ENCODE measurements at places on chromosomes 13 and 19.

DNA sequence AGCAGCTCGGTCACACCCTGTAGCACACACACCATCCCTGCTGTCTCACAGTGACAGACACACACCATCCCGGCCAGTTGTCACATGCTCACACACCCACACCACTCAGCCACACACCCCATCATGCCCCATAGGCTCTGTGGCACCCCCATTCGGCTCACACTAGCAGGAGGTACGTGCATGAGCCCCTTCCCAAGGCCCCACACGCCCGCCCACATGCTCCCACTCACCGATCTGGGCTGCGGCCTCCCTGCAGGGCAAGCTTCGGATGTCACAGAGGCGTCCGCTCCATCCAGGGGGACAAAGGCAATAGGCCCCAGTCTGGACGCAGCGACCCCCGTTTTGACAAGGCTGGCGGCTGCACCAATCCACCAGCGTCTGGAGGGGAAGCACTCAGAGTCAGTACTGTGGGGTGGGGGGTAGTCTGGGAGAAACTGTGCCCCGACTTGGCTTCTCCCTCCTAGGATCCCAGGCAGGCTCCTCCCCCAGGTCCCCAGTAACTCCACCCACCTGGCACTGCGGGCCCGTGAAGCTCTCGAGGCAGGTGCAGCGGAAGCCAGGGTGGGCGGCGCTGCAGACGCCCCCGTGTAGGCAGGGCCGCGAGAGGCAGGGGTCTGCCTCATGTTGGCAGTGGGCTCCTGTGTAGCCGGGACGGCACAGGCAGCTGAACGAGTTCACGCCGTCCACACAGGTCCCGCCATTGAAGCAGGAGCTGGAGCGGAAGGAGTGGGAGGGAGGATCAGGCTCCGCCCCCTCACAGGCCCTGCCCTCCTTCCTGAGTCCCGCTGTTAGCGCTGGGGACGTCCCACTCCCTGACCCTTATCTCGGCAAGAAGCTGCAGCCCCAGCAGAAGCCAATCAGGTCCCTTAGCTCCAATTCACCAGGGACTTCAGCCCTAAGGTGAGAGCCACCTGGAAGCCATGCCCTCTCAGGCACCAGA is 20.1 kb downstream of the NOTCH3 start:
- DNase-seq = peak; percentile 65

GRCh38 chr19:5851302-5851701 is at the start of gene FUT3:
Gene FUT3 (minus strand): TSS chr19:5851449.
- DNase-seq = no peak

DNA sequence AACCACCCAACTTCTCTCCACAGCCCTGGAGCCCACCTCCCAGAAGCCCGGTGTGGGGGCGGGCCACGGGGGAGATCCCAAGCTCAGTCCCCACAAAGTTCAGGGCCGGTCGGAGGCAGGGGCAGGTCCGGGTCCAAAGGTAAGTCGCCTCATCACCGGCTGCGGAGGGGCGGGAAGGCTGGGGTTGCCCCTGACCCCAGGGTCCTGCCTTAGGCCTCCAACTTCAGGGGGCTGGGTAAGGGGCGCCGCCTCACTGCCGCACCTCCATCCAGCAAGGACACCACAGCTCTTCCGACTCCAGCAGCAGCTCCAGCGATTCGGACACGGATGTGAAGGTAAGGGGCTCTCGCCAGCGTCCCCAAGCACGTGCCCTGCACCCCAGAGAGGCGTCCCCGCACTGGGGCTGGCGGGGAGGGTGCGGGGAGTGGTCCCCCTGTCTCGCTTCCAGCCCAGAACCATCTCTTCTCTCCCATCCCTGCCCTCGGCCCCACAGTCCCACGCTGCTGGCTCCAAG is 358 bp downstream of the C19orf33 start:
- DNase-seq = no peak

- DNase-seq = no peak
Observed at GRCh38 chr13:39688699-39689405, 33.4 kb downstream of the COG6 start.

DNA sequence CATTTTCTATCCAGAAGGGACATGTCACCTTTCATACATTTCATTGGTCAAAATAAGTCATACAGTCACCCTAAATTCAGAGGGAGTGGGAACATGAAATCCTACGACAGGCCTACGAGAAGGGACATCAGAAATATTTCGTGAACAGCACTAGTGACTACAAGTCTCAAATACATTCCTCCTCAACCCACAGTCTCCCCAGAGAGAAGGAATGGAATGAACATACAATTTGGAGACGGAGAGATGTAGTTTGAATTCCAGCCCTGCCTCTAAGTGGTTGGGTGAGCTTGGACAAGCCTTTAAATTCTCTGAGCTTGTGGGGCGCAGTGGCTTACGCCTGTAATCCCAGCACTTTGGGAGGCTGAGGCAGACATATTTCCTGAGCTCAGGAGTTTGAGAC is 9.9 kb downstream of the SERTM1 start:
- DNase-seq = no peak

- DNase-seq = no peak
Observed at GRCh38 chr13:44169018-44169911, 204.4 kb upstream of the SERP2 start.

DNA sequence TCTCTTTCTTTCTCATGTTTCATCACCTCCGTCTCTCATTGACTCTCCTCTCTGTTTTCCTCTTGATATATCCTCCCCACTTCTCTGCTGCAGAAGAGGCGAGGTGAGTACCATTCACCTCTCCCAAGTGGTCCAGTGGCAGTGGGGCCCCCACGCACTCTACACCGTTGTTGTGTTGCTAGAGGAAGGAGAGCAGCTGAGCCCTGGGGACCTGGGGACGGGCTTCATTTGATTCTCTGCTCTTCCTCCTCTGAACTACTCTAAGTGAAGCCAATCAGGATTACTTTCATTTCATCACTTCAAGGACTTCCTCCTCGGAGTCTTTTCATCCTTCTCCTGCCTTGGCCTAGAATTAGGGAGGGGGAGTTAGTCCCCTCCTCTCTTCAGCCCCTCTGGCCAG is 64.6 kb downstream of the CCNE1 start:
- DNase-seq = no peak

- no peak for DNase-seq
Observed at GRCh38 chr13:91153372-91153771, 194.1 kb upstream of the MIR17HG start.

- DNase-seq = no peak
Observed at GRCh38 chr19:10884274-10884673, 12.9 kb downstream of the CARM1 start.

DNA sequence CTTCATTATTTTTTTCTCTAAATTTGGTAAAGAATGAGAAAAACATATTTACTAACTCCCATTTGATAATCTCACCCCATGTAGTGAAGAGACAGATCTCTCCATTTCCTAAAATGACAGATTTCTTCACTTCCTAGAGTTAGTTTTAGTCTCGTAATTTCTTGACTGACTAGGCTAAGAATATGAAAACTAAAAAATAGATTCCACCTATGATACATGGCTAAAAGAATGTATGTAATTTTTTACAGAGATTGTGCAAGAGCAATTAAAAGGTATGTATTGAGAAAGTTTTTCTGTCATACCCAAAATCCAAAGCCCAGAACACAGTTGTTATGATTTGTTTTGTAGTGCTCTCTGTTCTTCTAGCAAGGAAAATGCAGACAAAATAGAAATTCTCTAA is 9.5 kb downstream of the NALCN start:
- DNase-seq = no peak

DNA sequence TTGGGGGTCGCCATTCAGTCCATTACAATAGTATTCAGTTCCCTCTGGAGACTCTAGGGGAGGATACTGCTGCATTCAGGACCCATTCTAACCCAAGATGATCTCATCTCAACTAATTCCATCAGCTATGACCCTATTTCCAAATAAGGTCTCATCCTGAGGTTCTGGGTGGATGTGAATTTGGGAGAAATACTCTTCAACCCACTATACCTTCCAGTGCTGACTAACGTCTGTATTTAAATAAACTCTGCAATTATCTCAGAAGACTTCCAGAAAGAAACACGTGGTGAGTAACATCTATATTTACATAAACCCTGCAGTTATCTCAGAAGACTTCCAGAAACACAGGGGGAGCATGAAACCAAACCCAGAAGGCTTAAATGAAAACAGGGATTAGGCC is 1300.7 kb downstream of the PCDH9 start:
- DNase-seq = no peak

GRCh38 chr13:23988546-23989122 is 91.3 kb upstream of the C1QTNF9B start:
- DNase-seq = no peak

GRCh38 chr19:49145573-49146407 is 9.4 kb downstream of the HRC start:
- peak; percentile 50 for DNase-seq

- no peak for DNase-seq
Observed at GRCh38 chr13:103276775-103277498, 210.7 kb upstream of the SLC10A2 start.

- peak; percentile 66 for DNase-seq
Observed at GRCh38 chr19:46639358-46640182, 3.6 kb upstream of the GNG8 start.

- DNase-seq = no peak
Observed at GRCh38 chr19:24159707-24160106, 72.7 kb downstream of the ZNF254 start.

DNA sequence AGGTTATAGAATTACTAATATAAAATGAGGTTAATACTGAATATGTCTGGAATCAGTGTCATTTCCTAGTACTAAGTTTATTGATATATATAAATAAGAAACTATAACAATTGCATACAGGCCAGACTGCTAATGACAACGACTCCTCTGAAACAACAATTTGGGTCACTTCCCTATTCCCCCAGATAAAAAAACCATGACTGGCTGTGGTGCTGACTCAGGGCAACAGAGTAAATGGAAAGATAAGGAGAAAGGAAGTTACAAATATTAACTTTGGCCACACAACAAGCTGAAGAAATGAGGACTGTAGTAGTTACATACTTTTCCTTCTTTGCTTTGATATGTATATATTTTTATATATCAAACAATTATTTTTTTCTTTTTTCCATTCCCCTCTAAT is 263.7 kb upstream of the PCDH9 start:
- no peak for DNase-seq

DNA sequence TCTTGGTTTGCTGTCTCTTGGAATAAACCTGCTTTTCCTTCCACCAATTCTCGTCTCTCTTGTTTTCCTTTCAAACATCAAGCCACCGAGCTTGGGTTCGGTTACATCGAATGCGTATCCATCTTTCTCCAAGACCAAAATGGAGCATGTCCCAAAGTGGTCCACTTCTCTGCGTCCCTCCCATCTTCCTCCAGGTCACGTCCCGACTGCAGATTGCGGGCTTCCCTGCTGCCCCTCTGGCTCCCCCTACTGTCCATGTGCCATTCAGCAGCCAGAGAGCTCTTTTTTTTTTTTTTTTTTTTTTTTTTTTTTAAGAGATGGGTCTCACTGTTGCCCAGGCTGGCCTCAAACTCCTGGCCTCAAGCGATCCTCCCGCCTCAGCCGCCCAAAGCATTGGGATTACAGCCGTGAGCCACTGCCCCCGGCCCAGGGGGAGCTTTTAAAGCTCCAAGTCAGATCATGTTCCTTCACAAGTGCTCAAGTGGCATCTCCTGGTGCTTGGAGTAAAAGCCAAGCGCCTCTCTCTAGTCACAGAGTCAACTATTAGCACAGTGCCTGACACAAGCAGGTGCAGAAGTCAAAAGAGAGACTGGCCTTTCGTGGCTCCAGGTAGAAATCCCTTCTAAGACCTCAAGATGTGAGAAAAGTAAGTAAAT is 10.0 kb downstream of the COL5A3 start:
- peak; percentile 48 for DNase-seq

DNA sequence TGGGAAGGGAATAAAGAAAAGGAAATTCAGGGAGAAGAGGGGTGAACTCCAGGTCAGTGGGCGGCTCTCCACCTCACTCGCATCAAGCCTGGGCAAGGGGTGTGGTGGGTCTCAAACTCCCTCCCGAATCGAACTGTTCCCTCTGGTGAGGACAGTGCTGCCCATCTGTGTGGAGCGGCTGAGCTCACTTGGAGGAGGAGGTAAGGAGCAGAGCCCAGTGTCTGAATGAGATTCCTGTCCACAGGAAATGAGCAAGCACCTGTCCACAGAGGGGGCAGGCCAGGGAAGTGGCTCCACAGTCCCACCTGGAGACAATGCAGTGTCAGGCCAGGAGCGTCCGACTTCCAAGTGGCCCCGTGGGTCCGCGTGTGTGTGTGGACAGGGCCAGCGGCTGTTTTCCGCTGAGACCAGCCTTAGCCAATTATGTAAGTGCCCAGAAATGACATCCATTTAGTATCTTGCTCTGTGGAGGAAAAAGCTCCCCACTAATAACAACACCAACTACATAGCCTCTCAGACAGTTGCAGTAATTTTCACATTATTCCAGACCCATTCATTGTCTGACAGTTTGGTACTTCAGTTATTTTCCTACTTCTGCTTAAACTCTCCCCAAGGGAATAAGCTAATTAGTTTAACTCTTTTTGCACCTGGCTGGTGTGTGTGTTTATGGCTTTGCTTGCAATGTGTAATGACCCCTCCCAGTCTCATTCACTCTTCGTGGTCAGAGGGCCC is 114.6 kb downstream of the SOX1 start:
- DNase-seq = peak; percentile 34

GRCh38 chr13:20685092-20685491 is 18.4 kb upstream of the IL17D start:
- no peak for DNase-seq

GRCh38 chr19:28351761-28352160 is 861.2 kb downstream of the UQCRFS1 start:
- DNase-seq = no peak

GRCh38 chr19:19634516-19635312 is 6.7 kb upstream of the LPAR2 start:
- DNase-seq = no peak

DNA sequence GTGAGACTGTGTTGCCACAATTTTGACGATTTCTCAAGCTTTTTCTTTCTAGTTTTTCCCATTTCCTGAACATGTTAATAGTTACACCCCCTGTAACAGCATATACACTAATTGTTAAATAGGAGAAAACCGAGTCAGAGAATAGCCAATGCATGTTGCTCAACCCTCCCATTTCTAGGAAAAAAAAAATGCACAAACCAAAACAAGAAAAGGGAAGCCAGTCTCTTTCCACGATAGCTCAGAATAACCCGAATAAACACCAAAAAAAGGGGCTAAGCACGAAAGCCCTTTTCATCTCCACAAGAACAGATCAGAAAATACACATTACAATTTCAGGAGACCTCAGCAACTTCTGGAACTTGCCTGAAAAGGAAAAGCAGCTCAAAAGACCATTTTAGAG is 16.3 kb downstream of the LATS2 start:
- no peak for DNase-seq

DNA sequence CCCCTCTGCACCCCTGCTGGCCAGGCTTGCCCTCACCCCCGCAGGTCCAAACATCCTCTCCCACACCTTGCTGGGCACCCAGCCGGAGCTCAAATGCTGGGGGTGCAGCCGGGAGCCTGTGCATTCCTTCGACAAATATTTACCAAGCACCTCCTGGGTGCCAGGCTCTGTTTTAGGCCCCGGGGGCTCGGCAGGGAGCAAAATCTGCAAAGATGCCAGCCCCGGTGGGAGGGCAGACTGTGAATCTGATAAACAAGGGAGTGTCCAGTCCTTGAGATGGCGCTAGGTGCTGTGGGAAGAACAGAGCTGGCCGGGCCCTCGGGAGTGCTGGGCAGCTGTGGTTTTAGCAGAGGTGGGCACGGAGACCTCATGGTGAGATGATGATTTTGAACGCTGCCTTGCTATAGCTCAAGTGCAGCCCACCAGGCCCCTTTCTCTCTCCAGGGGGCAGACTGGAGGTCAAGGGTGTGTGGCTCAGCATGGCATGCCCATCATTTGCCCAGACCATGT is 10.6 kb downstream of the NFIX start:
- no peak for DNase-seq

- no peak for DNase-seq
Observed at GRCh38 chr19:15453091-15453578, 3.4 kb upstream of the WIZ start.

- no peak for DNase-seq
Observed at GRCh38 chr19:35136977-35137702, 1.5 kb upstream of the FXYD1 start.
